Thymus (tissue), 14 donors: ENCODE measurements at places on chromosomes 1 and 21.

DNA sequence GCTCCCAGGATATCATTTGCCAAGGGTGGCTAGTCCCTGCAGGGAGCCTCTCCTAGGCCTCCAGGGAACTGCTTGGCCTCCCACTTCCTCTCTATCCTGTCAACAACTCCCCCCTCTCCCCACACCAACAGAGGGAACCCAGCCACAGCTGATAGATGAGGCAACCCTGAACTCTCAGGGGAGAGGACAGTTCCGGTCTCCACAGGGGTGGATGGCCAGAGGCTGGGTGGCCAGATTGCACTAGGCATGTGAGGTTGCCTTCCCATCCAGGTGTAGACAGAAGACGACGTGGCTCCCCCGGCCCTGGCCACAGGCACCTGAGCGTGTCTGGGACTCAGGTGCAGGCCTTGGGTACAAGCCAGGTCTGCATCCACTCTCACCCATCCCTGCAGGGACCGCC, 53.3 kb downstream of the TOR1AIP2 start:
- DNase-seq, result no peak

DNA sequence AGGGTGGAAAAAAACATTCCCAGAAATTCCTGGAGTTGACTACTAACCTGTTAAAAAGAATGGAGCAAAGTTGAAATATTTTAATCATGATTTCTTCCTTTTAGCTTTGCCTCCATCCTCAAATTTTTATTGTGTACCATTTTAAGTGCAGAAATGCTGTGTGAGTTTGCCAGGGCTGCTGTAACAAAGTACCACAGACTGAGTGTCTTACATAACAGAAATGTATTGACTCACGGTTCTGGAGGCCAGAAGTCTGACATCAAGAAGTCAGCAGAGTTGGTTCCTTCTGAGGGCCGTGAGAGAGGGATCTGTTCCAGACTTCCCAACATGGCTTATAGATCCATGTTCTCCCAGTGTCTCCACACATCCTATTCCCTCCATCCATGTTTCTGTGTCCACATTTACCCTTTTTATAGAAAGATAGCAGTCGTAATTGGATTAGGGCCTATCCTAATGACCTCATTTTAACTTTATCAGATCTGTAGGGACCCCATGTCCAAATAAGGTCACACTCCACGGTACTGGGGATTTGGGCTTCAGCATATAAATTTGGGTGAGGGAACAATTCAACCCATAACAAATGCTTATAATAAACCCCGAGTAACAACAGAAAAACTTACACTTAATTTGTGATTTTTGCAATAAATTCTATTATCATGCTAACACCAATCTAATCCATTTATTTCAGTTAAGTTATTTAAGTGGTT, 12.7 kb downstream of the SNX7 start:
- DNase-seq, result no peak

DNA sequence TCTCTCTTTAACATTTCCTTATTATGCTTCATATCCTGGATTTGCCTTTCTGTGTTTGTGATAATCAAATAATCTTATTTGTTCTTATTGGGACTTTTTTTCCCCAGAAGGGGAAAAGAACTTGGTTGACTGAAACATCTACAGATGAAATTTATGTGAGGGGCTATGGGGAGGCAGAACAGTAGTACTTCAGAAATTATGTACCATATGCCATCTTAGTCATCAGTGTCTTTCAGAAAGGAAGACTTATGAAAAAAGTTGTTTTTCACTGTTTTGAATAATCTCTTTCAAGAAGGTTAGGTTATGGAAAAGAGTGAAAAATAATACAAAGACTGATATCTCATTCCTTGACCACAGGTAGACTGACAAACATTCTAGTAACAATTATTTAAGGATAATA, 30.2 kb upstream of the TRAF5 start:
- no peak for DNase-seq

GRCh38 chr1:81590171-81590570, 210.6 kb upstream of the ADGRL2 start:
- no peak for DNase-seq

GRCh38 chr1:40921522-40921921, 58.0 kb upstream of the CTPS1 start:
- DNase-seq, result no peak

DNA sequence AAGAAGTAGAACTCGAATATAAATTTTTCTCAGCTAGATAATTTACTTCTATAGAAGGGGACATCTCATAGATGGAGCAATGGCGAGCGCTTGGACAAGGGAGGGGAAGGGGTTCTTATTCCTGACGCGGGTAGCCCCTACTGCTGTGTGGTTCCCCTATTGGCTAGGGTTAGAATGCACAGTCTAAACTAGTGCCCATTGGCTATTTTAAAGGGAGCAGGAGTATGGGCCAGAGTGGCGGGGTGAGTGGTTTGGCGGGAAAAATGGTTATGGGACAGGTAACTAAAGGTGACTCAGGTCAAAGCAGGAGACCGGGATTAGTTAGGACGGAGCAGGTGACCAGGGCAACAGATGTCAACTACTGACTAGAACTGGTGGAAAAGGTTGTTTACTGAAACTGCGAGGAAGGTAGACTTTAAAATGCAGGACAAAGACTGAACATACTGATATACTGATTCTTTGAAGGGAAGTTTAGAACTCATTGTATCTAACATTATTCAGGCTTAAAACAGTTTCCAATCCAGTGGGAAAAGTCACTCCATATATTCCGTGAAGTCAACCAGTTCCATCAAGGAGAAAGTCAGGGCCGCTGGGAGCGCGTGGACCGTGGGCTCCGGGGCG, 940 bp upstream of the ATAD3A start:
- no peak for DNase-seq

DNA sequence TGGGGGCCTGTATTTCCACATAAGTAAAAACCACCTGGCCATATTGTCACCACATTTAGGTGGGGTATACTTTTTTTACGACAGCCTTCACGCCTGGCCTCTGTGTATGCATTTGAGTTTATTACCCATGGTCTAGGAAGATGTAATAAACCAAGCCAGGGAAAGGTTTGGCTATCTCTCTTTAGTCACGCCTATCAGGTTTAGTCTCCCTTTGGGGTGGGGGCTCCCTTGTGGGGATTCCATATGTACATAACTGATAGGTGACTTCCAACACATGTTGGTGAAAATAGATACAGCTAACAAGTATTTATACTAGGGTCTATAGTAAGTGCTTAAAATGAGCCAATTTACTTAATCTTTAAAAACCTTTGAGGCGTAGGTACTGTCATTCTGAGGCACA, 4.2 kb downstream of the YBX1 start:
- DNase-seq, result no peak

GRCh38 chr1:22485431-22485830, 33.8 kb downstream of the ZBTB40 start:
- no peak for DNase-seq

DNA sequence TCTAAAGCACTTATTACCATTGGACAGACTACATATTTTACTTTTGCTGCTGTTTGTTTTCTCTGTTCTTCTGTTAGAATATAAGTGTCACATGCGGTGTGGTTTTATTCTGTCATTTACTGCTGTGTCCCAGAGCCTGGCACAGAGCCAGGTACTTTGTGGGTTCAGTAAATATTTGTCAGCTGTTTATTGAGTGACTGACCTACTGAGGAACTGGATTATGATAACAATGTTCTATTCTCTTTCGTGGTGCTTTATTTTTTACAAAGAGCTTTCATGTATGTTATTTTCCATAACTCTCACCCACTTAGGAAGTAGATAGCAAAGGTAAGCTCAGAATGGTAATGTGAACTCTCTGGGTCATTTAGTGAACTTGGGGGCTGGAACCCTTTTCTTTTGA, 118.8 kb downstream of the RWDD3 start:
- no peak for DNase-seq

GRCh38 chr1:198326915-198327314, 170.1 kb downstream of the NEK7 start:
- no peak for DNase-seq

DNA sequence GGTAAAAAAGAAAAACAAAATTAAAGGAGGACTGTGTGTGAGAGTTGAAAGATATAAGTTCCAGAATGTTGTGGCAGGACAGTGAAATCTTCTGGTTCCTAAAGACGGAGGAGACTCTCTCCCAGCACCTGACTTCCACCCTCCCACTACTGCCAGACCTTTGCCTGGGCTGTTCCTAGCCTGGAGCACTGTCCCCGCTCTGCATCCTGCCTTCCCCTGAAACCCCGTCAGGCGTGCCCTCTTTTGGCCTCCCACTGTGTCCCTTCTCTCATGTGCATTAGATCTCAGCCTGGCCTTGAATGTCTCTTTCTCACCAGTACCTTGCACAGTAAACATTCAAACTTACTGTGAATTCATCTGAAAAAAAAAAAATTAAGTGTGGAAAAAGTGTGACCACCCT, 74.1 kb downstream of the VPS26C start:
- DNase-seq, result no peak

GRCh38 chr1:112620377-112620695, 704 bp downstream of the CAPZA1 start:
- DNase-seq, result peak; percentile 30

DNA sequence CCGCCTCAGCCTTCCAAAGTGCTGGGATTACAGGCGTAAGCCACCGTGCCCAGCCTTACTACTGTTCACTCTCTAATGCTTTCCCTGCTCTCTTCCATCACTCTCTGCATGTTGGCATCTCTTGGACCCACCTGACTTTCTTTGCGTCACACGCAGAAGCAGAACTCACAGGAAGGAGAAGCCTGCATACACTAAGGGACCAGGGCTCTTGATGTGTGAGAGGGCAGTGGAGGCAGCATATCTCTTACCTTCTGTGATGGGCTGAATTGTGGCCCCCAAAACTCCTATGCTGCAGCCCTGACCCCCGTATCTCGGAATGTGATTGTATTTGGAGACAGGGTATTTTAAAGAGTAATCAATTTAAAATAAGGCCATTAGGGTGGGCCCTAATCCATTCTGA, 26.7 kb upstream of the SLAMF9 start:
- no peak for DNase-seq

DNA sequence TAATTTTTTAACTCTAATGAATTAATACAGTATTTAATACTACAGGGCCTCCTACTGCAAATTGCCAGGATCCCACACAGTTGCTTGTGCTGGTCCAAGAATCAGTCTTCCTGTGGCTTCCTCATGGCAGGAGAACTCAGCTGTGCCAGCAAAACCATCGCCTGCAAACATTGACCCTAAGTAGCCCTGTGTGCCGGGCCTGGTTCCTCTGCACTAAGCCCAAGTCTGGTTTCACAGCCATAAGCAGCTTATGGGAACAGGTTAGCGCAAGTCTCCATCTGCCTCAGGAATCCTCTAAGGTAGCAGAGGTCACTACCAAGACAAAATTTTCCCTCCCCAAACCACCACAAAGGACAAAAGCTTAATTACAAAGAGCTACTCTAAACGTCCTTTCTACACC, 216.6 kb downstream of the PLA2G4A start:
- no peak for DNase-seq

GRCh38 chr1:90074137-90074536, 79.2 kb downstream of the ZNF326 start:
- DNase-seq, result no peak

DNA sequence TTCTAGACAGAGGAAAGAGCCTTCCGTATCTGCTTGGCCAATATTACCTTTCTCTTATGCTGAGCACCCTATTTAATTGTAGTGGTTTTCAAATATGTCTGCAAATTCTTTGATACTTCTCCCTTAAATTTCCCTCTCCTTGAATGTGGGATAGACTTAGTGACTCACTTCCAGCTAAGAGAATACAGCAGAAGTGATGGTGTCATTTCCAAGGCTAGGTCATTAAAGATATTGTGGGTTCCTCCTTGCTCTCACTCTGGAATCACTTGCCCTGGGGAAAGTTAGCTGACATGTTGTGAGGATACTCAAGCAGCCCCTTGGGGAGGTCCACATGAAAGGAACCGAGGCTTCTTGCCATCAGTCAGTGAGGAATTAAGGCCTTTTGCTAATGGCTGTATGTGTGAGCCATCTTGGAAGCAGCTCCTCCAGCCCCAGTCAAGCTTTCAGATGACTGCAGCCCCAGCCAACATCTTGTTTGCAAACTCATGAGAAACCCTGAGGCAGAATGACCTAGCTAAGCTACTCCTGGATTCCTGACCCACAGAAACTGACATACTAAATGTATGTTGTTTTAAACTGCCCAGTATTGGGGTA, 8.1 kb upstream of the CITED4 start:
- DNase-seq, result no peak

DNA sequence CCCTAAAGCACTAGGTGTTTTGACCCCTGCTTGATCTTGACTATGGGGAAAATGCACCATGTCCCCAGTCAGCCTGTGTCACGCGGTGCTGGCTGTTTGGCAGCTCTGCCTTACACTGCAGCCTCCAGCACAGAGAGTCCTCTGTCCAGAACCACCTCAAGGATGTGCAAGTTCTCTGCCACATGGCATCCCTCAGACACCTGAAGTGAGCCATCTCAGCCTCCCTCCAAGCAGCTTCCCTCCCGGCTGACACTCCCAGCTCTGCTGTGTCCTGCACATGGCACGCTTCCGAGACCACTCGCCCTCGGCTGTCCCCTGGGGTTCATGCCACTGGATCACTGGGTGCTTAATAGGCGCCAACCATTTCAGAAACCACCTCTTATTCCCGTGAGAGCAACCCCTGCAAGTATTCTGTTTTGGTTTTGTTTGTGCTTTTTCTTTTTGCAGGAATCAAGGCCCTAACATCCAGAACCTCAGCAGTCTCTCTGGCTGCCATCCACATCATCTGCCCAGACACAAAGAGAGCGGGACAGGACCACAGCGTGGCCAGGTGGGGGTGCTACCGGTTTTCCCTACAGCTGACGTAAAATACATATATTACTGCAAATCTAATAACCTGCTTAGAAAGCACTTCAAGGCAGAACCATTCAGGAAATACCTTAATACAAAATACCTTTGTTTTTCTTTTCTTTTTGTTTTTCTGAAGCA, 45.7 kb downstream of the CAPZB start:
- DNase-seq, result no peak
